ENCODE measurements at places on chromosomes 1 and 21.
A peak's percentile ranks its signal among the peaks of the same experiment; 100 is the strongest.

DNA sequence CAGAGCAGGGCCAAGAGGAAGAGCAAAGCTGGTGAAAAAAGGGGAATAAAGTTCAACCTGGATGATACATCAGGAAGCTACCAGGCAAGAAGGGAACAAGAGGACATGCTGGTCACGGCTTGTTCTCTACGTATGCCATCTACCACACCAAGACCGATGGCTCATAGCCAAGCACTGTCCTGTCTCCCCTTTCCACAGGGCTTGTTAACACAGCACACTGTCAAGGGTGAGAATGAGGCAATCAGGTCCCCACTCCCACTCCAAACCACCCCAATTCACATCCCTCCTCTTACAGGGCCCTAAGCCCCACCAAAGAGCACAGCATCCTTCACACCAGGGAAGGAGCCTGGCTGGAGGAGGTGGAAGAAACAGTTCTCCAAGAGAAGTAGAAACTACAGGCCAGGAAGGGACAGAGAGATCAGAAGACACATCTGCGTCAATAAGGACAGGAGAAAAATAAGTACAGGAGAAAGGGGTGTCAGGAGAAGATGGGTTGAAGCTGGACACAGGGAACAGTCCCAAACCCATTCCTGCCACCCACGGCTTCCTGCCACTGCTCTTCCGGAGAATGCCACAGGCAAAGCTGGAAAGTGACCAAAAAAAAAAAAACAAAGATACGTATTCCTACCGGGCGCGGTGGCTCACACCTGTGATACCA, 923 bp upstream of the SHC1 start:
- no peak for DNase-seq

- no peak for DNase-seq
Observed at GRCh38 chr1:47257224-47257623, 25.2 kb upstream of the TAL1 start.

DNA sequence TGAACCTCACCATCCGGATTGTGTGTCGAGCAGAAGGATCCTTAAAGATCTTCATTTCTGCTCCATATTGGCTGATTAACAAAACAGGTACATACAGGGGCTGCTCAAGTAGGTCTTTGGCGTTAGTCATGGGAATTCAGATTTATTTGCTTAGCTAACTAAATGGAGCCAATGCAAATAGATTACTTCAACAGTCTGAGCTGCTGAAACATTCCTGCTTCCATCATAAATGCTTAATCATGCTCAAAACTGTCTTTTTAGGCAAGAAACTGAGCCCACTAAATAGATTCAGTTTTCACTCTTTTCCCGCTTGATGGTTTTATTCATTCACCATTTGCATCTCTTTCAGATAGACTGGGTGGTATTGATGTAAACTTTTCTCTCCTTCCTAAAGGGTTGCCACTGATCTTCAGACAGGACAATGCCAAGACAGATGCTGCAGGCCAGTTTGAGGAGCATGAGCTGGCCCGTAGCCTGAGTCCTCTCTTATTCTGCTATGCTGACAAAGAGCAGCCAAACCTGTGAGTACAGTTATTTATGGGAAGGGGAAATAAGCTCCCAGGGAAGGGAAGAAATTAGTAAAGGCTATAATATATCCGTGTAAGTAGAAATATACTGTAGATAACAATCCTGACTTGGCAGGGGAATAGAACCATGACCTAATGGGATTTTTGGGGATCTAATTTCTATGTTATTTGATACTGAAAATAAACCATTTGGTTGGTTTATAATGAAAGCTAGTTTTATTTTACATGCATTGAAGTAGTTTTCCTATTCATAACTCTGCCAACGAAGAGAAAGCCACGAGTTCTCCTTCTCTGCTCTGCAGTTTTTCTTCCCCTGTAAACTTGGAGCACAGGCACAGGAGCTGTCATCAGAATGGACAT, 126.4 kb downstream of the VPS13D start:
- DNase-seq: no peak

DNA sequence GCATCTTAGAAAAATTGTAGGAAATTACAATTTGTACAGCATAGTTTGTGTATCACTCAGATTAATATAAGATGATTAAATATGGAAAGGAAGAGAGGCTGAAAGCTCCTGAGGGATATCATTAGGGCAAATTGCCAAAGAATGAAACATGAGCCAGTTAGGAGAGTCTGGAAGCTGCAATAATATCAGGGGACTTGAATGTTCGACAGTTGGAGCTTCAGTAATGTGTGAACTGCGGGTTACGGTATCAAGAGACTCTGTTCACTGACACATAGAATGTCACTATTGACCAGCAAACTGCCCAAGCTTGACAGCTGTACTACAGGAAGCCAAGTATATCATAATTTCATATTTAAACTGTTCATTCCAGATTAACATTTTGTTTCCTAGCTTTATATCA, 157.2 kb downstream of the DENND1B start:
- no peak for DNase-seq

DNA sequence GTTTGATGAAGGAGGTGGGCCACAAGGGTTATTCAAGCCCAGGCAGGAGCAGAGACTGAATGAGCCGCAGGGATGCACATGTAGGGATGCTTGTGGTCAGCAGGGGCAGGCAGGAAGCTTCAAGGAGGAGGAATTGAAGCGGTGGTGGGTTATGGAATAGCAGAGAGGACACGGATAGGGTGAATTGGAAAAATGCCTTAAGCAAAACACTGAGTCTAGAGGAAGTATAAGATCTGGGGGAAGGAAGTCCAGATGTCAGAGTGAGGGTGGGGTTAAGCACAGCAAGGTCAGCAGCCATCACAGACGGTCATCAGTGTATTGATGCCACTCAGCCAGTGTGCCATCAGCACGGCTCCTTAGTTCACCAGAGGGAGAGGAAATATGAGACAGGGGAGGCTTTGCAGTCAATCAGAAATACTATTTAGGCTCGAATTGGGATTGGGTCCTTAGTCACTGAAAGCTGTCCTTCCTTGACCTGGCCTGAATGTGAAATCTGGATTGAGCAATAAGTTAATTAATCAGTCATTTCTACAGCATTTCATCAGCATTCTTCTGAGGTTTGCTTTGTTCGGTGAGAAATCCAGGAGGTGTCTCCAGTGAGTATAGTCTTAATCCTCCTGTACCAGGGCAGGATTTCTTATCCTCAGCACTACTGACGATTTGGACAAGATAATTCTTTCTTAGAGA, 6.0 kb upstream of the LCE1F start:
- no peak for DNase-seq

DNA sequence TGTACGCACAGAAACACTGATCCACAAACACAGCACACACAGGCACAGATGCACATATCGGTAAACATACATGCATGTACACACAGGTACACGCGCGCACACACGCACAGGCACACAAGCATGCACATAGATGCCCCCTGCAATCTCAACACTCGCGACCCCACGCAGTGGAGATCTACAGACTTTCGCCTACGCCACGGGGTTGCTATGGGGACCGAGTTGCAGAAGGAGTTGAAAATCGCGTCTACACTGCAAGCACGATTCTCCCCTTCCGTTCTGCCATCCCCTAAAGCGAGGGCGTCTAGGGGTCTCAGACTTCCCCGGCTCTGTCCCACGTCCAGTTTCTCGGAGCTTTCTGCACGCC, 826 bp downstream of the TRIM17 start:
- DNase-seq: no peak

- no peak for DNase-seq
Observed at GRCh38 chr1:19921310-19921709, 2.1 kb downstream of the PLA2G2E start.

DNA sequence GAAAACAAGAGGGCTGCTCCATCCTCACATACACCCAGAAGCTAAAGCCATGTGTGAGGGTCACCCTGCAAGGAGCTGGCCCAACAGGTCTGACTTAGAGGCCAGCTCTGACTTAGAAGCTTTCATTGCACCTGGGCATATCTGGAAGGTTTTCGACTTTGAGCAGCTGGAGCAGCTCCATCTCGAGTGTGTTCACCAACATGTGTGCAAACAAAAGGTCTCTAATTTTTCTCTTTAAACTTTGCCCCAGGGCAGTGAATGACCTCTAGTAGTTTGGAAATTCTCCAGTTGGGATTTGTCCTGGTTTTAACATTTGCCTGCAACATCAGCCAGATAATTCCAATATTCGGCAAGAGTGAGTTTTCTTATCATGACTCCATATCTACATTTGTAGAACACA, 108.3 kb downstream of the TNR start:
- no peak for DNase-seq

- peak; percentile 35 for DNase-seq
Observed at GRCh38 chr1:167722152-167722869, 529 bp downstream of the MPZL1 start.

GRCh38 chr1:214549604-214550003, 1.8 kb downstream of the PTPN14 start:
- no peak for DNase-seq

DNA sequence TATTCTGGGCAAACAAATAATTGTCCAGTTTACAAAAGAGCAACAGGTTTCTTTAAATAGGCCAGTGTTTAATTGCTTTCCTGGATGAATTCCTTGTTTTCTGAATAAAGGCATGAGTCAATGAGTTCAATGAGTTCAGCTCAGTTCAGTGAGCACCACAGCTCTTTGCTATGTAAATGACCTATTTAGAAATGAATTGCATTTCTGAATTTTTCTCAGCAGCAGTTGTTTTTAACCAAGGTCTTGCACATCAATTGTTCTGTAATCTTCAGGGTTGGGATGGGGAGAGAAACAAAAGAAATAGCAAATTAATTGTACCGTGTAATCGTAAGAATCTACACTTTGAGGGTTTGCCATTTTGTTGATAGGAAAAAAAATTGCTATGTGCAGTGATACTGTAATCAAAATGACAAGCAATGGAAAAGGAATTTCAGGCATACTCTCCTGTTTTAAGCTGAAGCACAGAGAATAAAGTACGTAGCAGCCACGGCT, 45.7 kb downstream of the MIS18A start:
- DNase-seq: no peak

DNA sequence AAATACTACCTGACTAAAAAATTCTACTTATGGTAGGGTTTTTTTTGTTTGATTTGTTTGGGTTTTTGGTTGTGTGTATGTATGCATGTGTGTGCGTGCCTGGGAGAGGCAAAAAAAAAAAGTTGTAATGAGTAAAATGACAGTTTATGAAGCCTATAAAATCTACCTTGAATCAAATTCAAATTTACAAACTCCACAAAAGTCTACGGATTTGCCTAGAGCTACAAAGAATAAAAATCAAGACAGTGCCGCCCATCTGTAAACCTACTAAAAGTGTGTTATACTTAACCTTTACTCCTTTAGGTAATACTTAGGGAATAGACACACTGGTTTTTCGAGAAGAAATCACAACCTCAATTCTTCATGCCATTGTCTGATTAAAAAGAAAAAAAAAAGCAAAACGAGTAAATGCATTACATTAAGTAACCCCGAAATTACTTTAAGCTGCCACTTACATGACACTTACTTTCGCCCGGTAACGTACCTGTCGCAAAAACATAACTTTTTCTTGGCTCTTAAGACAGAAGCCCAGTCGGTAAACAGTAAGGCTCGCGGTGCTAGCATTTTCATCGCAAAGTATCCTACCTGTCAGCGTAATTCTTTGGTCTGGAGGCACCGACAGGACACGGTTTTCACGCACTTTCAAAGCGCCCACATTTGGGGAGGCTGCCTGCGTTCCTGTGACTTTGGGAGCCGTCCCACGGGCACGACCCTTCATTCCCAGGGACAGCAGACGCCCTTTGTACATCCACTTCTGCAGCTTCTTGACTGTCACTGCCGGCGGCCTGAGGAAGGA, 951 bp downstream of the SYDE2 start:
- no peak for DNase-seq

DNA sequence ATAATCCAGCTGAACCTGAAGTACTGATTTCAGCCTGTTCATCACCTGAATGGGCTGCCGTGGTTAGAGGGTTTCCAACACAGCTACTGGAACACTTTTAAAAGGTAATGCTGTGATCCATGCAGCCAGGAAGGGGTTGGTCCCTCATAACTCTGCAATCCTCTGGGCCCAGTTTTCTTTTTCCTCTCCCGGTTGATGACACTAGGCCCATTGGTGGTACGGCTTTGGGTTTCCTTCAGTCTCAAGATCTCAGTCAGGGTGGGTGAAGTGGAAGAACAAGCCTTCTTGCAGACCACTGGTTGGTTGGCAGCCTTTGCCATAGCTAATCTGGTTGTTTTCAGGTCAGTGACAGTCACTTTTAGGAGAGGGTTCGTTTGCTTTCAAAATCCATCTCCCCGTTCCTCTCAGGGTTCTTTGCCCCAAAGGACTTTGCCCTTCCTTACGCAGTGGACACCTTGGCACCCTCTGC, 502 bp upstream of the SLC35A3 start:
- no peak for DNase-seq

DNA sequence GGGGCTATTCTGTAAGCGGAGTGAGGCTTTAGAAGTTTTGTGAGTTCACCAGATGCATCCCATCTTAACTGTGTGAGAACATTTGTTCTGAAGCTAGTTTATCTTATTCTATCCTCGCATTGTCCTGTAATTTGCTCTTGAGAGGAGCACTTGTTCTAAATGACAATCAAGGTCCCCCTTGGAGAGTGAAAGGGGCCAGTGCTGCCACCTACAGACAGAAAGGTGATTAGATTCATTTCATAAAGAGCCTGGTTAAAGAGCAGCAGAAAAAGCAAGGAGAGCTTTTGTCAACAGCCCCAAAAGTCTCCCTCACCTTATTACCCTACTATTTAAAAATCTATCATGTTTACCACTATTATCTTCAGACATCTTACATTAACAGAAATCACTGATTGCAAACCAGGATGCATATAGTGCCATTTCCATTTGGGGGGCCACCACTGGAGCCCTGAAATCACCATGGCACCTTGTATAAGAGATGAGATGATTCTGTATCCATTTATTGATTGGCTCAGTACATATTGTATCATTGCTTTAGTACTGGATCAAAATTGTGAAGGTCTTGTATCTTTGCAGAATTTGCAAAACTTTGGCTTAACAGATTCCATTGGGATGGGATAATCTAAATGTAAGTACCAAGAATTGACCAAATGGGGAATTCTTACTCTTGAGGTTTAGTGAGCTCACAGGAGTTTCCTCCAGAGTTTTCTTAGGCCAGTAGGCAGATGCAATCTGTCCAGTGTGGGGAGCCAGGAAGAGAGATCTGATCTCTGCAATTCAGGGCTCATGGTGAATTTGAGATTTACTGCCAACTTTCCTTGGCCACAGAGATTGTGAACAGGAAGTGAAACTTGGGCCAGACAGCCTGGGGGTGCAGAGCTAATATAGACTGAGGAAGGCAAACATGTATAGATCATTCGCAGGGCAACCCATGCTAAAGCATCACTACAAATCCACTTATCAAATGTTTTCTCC, 64.3 kb upstream of the TRABD2B start:
- no peak for DNase-seq
